ENCODE measurements at places on chromosomes 3 and 15.

DNA sequence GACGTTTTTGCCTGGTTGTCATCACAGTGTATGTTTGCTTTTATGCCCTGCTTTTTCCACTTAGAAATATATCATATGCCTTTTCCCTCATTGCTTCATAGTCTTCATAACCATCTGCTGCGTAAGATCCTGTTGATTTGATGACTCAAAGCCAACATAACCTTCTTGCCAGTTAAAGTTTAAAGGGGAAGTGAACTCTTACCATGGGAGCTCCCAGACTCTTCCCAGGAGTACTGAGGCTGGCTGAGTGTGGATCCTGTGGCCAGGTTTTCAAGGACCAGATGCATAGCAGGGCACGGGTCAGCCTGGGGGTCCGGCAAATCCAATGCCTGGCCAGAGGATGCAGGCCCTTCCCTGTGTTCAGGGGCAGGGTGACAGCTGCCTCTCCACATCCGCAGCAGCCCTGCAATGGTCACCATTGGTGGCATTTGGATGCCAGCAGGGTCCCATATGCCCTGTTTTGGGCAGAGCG, 42.0 kb upstream of the SACM1L start:
- no peak for DNase-seq

DNA sequence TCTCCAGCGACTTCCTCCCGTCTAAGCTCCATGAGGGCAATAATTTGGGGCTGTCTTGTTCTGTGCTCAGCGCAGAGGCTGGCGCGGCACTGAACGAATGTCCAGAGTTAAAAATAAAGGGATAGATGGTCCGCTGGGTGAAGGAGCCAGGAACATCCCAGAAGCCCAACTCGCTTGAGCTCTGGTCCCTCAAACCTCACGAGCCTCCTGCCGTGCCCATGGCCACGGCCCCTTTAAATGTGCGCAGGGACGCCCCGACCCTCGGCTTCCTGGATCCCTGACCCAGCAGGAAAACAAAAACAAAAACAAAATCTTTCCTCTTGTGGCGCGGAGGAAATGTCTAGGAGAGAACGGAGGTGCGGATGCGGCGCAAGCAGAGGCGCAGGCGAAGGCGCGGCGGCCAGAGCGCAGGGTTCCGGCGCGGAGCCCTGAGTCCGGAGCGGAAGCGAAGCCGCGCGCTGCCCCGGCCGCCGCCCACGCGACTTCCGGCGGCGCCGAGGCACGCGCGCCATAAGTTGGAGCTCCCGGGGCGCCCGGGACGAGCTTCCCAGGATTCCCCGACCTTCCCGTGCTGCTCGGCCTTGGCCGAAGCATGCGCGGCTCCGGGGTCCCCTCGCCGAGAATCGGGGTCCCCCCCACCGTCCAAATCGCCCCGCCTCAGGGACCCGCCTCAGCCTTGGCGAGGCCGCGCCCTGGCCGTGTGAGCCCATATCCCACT, 52.9 kb upstream of the WNT7A start:
- peak; percentile 20 for DNase-seq

- no peak for DNase-seq
Observed at GRCh38 chr3:87044409-87044808, 53.5 kb upstream of the VGLL3 start.

GRCh38 chr3:78724859-78725258, 1042.9 kb downstream of the ROBO1 start:
- DNase-seq = no peak

- no peak for DNase-seq
Observed at GRCh38 chr3:49727154-49727923, 3.6 kb upstream of the GMPPB start.

- DNase-seq = peak; percentile 40
Observed at GRCh38 chr15:101723171-101723873, 951 bp downstream of the TARS3 start.

DNA sequence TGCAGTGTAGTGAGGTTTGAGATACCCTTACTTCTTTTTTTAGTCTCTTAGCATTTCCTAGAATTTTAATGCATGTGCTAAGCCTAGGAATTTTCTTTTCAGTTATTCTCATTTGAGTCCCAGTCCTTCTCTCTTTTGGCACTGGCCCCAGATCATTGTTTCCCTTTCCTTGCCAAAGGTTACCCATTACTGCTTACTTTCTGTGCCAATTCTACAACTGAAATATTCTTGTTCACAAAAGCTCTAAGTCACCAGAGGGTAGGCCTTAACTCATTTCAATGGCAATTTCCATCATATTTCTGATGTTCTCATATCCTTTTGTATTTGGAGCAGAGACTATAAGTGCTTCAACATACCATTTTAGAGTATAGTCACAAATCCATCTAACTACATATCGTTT, 199.6 kb upstream of the CBLB start:
- no peak for DNase-seq

DNA sequence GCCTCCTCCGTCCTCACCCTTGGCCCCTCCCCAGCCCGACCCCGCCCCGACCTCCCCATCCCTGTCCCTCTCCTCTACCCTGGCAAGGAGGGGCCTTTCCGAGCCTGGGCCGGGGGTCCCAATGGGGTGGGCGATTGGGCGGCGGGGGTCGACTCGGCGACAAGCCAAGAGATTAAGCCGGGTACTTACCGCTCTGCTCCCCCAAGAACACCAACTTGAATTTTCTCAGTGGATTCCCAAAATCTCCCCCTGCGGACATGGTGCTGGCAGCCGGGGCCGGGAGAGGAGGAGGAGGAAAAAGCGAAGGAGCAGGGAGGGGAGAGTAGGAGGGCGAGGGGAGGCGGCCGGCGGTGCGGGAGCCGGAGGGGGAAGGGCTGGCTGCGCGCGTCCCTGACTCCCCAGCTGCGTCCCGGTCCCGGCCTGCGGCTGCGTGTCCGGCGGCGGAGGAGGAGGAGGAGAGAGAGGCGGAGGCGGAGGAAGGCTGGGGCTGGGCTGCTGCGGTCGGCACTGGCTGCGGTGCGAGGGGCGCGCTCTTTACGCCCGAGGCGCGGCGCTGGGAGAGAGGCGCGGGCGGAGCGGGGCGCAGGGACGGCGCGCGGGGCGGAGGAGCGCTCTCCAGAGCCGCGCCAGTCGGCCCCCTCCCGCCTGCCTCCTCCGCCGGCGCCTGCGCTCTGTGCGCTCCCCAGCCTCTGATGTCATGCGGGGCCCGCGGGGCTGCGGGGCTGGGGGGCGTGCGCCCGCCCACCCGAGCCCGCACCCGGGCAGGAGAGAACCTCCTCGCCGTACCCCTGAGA, at the start of gene RAB6B:
TSS of gene RAB6B (minus strand) at position 675 of the 794 bp plus-strand sequence. CDS start at position 259, 416 bp downstream.
- DNase-seq = peak; percentile 38

DNA sequence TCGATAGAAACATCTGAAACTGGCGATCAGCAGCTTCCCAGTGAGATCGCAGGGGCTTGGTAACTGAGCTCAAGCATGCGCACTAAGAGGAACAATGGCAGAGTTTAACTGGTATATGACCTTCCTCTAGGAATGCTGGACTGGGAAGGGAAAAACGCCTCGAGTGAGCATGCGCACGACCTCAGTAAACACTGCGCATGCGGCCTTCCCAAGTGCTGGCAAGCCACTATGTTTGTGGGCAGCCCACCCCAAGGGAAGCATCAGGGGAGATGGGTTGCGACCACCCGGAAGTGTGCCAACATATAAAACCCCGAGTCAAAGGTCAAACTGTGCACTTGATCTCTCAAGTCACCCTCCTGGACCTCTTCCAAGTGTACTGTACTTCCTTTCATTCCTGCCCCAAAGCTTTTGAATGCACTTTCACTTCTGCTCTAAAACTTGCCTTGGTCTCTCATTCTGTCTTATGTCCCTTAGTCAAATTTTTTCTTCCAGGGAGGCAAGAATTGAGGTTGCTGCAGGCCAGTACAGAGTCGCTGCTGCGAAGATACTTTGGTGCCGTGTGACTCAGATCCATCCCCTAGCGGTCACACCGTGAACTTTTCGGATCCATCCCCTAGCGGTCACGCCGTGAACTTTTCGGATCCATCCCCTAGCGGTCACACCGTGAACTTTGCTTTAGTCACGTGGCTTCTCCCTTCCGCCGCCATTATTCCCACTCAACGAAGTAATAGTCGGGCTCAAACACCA, 243.3 kb downstream of the FAM43A start:
- DNase-seq = no peak

- DNase-seq = no peak
Observed at GRCh38 chr15:81314378-81314777, 9.6 kb downstream of the STARD5 start.

DNA sequence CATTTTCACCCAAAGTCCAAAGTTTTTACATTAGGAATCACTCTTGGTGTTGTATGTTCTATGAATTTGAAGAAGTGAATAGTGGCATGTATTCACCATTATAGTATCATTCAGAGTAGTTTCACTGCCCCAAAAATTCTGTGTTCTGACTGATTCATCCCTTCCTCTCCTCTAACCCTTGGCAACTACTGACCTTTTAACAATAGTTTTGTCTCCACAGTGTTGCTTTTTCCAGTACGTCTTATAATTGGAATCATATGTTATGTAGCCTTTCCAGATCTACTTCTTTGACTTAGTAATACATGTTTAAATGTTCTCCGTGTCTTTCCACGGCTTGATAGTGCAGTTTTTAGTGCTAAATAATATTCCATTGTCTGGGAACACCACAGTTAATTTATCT, 379.0 kb upstream of the SGO1 start:
- no peak for DNase-seq

DNA sequence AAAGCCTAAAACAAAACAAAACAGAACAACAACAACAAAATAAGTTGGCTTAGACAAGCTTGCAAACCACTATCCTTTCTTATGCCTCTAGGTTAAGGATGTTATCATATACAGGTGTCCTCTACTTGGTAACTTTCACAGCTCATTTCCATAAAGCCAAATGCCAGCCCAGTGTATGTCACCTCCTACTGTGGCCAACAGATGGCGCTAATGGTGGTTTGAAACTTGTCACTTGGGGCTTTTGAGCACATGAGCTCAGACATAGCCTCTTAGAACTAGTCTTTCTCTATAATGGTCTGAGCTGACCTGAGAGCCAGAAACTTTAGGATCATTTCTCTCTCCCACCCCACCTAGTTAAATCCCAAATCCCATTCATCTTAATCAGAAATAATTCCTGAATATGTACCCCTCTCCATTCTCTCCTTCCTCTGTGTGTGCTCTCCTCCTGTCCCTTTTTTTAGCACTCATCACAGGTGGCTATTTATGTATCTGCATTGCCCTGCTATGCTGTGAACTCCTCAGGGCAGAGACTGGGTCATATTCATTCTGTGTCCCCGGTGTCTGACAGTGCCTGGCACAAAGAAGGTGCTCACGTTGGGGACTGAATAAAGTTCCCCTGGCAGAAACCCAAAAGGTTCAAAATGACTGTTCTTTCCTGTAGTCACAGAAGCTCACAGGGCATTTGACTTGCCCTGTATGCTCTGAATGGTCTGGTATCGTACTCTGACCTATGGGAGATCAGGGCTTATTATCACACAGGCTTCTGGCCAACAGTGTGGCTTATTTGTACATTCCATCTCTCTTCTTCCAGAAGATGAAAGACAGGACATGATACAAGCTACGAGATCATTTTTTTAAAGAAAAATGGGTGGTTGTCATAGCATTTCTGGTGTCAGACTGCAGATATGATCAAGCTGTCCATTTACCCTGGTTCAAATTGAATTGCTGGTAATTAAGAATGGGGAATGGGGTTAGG, 319.3 kb upstream of the AZI2 start:
- peak; percentile 59 for DNase-seq

DNA sequence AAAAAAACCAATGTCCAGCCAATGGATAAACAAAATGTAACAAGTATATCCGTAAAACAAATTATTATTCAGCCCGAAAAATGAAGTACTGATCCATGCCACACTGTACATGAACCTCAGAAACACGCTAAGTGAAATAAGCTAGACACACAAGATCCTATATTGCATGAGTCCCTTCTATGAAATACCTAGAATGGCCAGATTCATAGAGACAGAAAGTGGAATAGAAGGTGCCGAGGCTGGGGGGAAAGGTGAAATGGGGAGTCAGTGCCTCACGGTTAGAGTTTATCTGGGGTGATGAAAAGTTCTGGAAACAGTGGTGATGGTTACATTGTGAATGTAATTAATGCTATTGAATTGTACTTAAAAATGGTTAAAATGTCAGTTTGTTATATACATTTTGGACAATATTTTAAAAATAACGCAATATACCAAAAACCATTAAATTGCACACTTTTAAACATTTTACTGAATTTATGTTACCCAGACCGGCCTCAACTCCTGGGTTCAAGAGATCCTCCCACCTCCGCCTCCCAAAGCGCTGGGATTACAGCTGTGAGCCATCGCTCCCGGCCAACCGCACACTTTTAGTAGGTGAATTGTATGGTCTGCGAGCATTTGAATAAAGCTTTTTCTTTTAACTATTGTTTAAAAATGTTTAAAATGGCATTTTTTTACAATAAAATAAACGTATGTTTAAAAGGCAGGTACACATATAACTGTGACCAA, 2.1 kb downstream of the RNF168 start:
- DNase-seq = peak; percentile 20

DNA sequence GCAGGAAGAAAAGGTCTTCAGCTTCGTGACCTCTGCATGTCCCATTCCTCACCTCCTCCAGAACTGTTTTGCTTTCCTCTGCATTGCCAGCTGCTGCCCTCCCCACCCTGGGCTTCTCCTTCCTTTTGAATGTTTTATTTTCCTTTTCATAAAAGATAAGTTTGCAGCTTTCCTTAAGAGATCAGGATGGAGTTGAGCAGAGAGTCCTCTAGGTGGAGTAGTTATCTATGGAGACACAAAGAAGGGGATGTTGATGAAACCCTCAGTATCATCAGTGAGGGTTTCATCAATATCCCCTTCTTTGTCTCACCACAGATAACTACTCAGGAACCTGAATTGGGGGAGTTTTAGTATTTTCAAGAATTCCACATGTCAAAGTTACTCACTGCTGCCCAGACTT, 19.0 kb upstream of the SLC25A36 start:
- DNase-seq = no peak

GRCh38 chr15:101615414-101615985, 36.7 kb downstream of the TM2D3 start:
- DNase-seq = no peak

DNA sequence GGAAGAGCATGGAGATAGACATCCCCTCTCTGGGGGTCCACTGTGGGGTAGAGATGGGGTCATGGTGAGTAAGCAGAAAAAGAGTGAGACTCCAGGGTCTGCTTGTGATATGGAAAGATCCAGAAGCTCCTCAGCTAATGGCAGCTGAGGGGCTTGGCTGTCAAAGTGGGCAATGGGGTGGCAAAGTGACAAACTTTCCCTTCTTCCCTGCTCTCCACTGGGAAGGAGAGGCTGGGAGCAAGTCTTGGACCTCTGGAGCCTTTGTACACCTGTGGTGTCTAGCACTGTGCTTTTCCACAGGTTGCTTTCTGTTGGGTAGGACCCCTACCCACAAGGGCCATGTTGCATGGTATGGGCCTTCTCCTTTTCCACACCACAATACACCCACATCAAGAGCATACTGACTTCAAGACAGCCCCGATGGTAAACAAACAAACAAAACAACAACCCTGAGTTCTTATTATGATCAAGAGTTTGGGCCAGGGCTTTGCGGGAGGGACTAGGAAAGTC, 3.5 kb downstream of the ITGA11 start:
- no peak for DNase-seq
